ENCODE measurements at places on chromosomes 5 and 9. TPM values are rescaled to one million over a fixed set of nuclear protein-coding genes. Genes with fewer than 3 reads are reported as not detected.
A peak's percentile ranks its signal among the peaks of the same experiment; 100 is the strongest.

GRCh38 chr9:127589955-127590370 lies 22.1 kb upstream of the STXBP1 start:
- DNase-seq: peak; percentile 66

- DNase-seq: peak; percentile 59
Observed at GRCh38 chr5:145811834-145812625, 23.1 kb downstream of the PRELID2 start.

DNA sequence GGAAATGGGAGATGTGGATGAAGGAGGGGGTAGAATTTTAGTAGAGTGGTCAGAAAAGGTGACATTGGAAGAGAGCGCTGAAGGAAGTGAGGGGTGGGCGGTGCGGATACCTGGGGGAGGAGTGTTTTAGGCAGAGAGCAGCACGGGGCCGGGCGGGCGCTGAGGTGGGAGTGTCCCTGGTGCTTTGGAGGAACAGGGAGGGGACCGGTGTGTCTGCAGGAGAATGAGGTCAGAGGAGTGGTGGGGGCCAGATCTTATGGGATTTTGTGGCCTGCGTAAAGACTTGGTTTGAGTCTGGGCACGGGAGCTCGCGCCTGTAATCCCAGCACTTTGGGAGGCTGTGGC lies 5.8 kb upstream of the PSD2 start:
- no peak for DNase-seq

DNA sequence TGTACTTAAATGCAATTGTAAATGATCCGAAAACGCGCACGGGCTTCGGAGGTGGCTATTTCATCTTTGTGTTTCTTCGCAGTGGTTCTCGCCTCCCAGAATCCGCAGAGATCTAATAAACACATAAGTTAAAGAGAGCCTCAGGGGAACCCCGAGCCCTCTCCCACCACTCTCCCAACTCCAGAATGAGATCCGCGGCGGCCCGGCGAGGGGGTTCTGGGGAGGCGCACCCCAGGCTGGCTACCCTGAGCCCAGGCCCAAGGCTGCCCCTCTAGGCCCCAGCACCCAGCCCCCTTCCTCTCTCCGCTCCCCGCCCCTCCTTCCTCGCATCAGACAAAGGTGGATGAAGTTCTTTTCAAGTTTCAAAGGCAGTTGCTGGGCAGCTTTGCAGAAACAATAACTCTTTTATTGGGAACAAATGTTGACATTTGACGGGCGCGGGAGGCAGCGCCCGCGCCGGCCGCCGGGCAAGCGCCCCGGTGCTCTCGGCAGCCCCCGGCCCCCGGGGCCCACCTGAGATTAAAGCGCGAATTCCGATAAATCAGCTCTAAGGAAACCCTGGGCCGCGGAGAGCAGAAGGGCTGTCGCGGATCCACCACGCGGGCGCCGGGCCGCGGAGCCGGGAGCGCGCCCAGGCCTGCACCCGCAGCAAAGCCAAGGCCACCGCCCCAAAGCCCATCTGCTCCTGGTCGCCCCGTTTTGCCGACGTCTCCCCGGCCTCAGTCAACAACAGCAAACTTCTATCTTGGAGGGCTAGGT lies 8.4 kb downstream of the IRX2 start:
- no peak for DNase-seq

GRCh38 chr5:56549096-56549886 lies 266.1 kb upstream of the MAP3K1 start:
- DNase-seq: no peak

DNA sequence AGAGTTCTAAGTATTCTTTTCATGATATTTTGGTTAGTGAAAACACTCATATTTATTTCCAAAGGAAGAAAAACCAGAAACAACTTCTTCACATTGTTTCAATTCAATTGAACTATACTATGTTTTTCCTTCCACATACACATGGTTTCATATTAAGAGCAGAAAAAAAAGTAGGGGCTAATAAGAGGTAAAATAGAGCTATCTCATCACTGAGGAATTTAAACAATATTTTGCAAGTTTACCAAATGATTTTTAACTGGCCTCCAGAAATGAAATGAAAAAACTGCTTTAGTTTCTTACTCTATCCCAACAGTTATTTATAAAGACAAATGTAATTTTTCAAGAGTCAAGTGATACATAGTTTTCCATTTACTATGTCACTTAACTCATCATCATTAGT lies 233.5 kb downstream of the RFX3 start:
- no peak for DNase-seq

DNA sequence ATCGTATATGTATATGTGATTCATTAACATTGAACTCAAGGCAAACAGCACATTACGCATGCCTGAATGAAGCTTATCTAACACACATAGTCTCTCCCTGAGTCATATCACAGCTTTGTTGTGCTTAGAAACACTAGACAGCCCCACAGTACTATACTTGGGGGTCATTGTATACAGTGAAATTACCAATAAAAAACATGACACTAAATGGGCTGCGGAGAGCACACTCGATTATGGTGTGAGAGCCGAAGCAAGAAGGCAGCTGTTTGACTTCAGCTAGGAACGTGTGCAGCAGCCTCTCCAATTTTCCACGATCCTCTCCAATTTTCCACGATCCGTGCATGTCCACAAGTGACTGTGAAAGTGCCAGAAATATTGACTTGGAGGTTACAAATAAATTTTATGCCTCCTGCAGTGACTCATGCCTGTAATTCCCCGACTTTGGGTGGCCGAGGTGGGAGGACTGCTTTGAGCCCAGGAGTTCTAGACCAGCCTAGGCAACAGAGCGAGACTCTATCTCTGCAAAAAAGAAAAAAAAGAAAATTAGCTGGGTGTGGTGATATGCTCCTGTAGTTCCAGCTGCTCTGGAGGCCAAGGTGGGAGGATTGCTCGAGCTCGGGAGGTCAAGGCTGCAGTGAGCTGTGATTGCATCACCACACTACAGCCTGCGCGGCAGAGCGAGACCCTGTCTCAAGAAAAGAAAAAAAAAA lies 102.4 kb downstream of the DAPK1 start:
- DNase-seq: peak; percentile 38

The CCDC187 gene
- total RNA-seq: 0.02 TPM

The TICAM2 gene
- 2.4 TPM for total RNA-seq

The NR5A1 gene
- total RNA-seq: not detected

The OR2S2 gene
- 0.32 TPM for total RNA-seq

The UBE2D2 gene
- 83.2 TPM for total RNA-seq
